Type B pancreatic cell (in vitro differentiated cells): ENCODE measurements at places on chromosomes 1 and 21.

GRCh38 chr1:231272173-231272572, 31.2 kb downstream of the GNPAT start:
- no peak for DNase-seq

DNA sequence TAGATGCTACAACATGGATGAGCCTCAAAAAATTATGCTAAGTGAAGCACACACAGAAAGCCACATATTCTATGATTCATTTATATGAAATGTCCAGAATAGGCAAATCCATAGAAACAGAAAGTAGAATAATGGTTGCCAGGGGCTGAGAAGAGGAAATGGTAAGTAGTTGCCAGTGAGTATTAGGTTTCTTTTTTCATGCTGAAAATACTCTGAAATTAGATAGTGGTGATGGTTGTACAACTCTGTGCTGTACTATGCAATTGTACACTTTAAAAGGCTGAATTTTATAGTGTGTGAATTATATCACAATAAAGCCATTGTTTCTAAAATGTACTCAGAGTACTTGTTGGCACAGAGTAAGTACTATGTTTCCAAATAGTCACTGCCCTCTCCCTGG, 15.5 kb upstream of the GFI1 start:
- DNase-seq: no peak

- DNase-seq: no peak
Measured at GRCh38 chr1:15279576-15280230, 32.7 kb downstream of the FHAD1 start.

GRCh38 chr1:203181586-203182386, 4.7 kb downstream of the CHI3L1 start:
- DNase-seq: no peak

DNA sequence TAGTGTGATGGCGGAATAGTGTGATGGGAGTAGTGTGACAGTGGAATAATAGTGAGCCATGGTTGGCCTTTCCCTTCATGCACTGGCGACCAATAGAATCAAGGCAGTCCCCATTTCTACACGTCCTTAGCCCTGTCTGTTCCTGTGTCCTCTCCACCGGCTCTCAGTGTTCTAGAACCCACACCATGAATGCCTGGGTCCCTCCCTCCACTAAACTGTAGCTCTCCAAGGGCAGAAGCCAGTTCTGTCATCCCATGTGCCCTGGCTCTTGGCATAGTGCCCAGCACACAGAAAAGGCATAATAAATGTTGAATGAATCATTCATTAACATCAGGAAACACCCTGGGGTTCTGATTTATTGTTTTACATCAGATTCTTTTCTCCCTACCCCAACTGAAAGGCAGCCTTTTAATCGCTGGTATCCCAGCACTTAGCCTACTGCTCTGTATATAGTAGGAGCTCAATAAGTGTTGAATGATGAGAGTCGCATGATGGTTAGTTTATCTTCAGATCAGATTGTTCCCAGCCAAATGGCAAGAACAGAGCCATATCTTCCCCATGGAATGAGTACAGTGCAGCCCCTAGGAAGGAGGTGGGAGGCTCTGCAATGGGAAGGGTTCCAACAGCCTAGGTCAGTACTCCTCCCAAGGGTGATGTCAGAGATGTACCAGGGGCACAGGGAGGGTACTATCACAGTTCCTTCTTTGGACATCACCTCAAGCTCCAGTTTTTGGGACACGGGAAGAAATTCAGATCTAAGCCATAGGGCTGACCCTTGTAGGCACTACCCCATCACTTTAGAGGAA, 325.7 kb downstream of the HHAT start:
- no peak for DNase-seq

DNA sequence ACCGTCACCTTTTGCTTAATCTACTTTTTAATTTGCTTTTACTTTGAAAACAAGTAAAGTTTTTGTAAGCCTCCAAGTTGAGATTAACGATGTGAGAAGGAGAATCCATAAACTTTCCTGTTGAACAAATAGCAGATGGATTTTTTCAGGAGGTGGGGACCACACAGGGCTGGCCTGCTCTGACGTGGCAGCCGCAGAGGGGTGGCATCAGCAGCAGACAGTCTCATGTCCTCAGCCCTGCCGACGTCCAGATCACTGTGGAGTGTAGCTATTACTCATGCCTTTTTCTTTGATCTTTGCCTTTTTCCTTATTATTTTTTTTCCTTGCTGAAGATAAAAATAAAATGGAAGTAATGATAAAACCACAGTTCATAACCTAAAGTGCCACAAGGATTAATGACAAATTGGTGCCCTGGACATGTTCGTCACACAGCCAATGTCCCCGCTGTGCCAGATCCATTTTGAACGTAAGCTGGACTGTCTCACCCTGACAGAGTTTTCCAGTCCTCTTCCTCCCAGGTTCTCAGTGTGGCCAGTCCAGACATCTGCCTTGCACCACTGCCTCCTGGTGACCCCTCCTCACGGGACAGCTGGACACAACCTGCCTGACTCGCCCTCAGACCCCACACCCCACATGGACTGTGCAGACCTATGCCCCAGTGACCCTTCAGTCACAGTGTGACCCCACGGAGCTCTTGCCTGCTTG, 15.4 kb upstream of the ZBTB21 start:
- no peak for DNase-seq

GRCh38 chr21:39422527-39423241, 22.9 kb downstream of the LCA5L start:
- DNase-seq: no peak

DNA sequence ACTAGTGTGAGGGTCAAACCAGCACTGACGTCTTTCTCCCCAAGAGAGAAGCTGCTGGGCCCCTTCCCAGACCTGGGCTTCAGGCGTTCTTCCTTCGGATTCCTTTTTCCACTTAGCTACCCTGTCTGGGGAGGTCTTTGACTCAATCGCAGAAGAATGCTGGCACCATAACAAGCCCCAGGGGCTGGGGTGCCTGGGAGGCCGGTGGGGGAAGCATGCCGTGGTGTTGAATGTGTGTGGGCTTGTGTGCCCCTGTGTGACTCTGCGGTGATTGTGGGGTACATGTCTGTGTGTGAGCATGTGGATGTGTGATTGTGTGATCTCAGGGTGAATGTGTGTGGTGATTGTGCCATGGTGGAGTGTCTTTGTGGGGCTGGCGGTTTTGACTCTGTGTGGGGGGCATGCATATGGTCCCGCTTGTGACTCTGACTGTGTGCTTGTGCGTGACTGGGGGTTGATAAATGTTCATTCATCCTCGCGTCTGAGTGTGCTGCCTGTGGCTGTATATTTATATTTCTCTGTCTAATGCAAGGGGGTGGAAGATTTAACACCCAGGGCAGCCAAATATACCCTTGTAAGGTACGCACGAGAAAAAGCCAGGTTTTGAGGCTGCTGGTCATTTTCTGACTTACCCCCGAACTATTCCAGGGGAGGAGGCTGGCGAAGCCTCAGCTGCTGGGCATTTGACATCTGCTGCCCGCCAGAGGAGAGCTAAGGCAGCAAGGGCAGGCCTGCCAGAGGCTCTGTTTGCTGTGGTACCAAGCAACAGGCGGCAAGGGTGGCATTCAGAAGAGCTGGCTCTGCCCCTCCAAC, 1.1 kb upstream of the SYNC start:
- no peak for DNase-seq

GRCh38 chr1:110870721-110871388, 2.1 kb upstream of the CD53 start:
- DNase-seq: no peak

DNA sequence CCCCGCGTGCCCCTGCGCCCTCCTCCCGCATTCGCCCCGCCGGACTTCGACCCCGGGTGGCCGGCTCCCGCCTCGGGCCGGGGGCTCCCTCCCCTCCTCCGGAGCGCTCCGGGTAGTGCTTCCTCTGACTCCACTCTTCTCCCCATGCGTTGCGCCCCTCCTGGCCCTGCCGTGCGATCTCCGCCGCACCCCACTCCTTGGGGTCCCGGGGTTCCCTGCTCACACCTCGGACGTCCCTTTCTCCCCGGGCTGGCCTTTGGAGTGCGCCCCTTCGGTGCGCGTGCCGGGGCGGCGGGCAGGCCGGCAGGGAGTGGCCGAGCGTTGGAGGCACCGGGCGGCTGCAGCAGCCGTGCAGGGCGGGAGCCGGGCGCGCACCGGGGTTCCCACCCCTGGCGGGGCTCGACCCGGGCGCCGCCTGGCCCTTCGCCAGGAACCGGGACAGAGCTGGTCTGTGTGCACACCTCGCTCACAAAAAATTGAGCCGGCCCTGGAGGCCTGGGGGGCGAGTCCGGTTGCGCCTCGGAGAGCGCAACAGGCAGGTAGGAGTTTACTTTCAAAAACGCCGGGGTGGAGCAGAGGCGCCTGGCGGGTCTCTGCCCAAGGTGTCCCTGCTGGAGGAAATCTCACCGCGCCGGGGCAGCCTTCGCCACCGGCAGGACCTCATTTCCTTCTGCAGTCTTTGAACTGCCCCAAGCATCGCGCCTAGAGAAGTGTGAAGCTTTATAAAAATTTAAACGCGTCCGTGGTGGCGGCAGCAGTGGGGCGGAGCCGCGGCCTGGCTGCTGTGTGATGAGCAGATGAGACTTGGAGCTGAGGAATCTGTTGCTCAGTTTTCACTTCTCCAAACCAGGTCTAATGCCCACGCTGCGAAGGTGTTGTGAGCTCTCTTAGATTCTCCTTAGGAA, 650 bp downstream of the VANGL1 start:
- DNase-seq: no peak

- no peak for DNase-seq
Measured at GRCh38 chr1:162605225-162605927, 26.9 kb upstream of the DDR2 start.

DNA sequence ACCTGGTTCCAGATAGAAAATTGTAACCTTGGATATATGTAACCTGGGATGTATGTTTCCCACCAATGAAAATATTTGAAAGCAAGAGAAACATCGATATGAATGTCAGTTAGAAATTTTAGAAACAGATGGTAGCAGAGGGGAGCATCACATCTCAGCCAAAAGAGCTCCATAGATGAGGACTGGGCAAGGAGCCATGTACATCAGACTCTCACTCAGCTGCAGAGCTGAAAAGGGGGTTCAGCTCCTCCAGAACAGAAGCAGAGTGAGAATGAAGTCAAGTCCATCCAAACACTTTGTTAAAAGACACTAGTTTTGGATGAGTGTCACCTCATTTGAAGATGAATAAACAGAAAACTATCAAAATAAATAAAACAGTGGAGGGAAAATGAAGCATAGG, 202.4 kb downstream of the HMCN1 start:
- DNase-seq: no peak

- DNase-seq: no peak
Measured at GRCh38 chr1:206558794-206559671, 51.7 kb downstream of the RASSF5 start.

DNA sequence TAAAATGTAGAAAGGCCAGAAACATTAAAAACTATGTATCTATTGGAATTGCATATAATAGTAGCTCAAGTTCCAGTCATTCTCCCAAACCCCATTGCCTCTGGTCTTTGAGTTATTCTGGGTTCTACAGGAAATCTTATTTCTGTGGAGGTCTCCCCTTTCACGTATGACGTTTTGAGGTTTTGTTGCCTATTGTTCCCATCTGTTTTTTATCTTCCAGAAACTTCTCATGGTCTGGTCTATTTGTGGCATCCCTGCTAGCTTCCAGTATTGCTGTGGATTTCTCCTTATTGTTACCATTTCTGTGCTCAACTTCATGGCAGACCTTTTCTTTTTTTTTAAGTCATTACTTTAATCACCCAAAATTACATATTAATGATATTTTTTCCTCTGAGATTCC, 43.3 kb downstream of the DTL start:
- DNase-seq: no peak

- no peak for DNase-seq
Measured at GRCh38 chr1:166121010-166121409, 45.8 kb downstream of the FAM78B start.

- DNase-seq: no peak
Measured at GRCh38 chr1:172654535-172654934, 4.4 kb upstream of the FASLG start.

GRCh38 chr21:37370152-37371040, 3.8 kb downstream of the DYRK1A start:
- DNase-seq: no peak

GRCh38 chr1:9716404-9717192, 65.1 kb downstream of the PIK3CD start:
- DNase-seq: no peak

GRCh38 chr1:208036106-208036808, 125.3 kb upstream of the CD34 start:
- DNase-seq: no peak

DNA sequence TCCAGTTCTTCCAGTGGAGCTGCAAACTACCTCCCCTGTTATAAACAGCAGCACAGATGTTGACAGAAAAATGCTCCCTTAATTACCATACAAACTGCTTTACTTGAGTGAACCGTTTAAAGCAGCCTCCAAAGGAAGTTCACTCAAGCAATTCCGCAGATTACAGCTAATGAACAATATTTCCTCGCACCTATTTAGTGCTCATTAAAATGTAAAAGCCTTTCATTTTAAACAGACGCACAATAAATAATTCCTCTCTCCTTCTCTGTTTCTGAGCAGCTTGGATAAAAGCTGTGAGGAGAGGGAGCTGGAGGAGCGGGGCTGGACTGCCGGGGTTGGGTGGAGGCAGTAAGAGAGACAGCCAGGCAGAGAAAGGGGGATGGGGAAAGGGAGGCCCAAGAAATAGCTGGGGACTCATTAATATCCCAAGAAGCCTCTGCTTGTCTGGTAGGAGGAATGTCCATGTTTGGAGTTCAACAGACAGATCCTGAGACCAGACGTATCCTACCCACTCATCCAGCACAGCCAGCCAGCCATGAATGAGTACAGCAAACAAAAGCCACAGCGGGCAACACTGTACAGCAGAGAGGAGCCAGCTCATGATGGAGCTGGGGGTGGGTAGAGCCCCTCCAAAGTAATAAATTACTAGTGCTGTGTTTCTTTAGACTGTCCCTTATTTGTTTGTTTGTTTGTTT, 227.7 kb downstream of the GPATCH2 start:
- DNase-seq: no peak

GRCh38 chr1:38071312-38072256, 25.0 kb upstream of the POU3F1 start:
- DNase-seq: no peak

- DNase-seq: no peak
Measured at GRCh38 chr1:35062518-35063196, 16.5 kb upstream of the ZMYM1 start.

GRCh38 chr1:70945251-70945650, 102.4 kb downstream of the PTGER3 start:
- no peak for DNase-seq

DNA sequence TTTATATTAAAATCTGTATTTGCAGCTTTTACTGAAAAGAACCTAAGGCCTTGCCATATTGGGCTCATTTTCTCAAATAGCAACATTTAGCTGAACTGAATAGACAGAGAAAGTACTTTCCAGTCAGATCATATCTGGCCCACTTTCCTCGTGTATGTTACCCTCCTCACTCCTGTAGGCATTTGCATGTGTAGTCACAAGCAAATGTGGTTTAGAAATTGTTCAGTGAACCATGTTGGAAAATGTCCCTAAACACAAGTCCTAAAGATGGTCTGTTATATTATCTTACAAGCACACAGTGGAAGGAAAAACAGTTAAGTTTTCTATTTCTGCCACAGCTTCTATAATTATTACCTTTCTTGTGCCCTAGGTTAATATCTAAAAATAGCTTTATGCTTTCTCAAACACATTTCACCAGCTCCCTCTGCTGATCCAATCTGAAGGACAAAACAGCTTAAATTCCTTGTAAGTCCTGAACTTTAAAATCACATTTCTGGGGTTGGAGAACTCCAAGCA, 606 bp upstream of the FMO4 start:
- DNase-seq: no peak
